ENCODE measurements at places on chromosomes 16 and 17.

DNA sequence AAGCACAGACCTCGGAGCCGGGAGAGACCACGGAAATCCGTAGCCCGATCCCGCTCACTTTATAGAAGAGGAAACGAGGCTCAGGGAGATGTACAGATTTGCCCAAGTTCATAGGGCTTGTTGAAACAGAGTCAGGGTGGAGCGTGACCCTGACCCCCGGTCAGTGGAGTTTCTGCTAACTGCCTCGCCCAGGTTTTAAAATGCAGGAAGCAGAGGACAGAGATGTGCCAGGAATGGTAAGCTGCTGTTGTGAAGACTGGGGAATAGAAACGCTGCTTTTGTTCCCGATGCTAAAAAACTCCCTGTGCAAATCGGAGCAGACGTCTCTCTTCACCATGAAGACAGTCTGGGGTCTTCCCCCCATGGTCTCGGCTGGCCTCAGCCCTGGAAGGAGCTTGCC lies 403.0 kb downstream of the SEC14L1 start:
- no peak for DNase-seq

GRCh38 chr17:45370949-45371413 lies 54.2 kb upstream of the MAP3K14 start:
- no peak for DNase-seq

GRCh38 chr16:69711115-69711740 lies 15.1 kb downstream of the NQO1 start:
- DNase-seq = no peak

DNA sequence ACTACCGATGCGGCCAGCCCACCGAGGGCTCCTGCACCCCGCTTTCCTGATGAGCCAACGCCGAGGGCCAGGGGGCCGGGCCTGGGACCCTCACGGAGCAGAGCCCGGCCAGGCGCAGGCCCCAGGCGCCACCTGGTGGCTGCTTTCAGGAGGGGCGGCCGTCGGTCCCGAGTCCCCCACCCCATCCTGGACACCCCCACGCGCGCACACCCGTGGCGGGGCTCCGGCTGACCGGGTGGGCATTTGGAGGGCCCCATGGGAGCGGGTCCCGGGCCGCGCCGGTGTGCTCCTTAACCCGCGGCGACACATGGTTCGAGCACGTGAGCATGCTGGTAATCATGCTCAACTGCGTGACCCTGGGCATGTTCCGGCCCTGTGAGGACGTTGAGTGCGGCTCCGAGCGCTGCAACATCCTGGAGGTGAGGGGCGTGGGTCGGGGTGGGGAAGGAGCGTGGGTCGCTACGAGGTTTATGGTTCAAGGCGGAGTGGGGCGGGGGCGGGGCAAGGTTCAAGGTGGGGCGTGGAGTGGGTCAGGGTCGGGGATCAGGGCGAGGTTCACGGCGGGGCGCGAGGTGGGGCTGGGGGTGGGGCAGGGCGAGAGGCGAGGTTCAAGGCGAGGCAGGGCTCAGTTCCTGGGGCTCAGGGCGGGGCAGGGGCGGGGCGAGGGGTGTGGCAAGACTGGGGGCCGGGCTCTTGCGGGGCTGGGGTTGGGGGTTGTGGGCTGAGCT lies 30.2 kb downstream of the TPSG1 start:
- DNase-seq = peak; percentile 24

DNA sequence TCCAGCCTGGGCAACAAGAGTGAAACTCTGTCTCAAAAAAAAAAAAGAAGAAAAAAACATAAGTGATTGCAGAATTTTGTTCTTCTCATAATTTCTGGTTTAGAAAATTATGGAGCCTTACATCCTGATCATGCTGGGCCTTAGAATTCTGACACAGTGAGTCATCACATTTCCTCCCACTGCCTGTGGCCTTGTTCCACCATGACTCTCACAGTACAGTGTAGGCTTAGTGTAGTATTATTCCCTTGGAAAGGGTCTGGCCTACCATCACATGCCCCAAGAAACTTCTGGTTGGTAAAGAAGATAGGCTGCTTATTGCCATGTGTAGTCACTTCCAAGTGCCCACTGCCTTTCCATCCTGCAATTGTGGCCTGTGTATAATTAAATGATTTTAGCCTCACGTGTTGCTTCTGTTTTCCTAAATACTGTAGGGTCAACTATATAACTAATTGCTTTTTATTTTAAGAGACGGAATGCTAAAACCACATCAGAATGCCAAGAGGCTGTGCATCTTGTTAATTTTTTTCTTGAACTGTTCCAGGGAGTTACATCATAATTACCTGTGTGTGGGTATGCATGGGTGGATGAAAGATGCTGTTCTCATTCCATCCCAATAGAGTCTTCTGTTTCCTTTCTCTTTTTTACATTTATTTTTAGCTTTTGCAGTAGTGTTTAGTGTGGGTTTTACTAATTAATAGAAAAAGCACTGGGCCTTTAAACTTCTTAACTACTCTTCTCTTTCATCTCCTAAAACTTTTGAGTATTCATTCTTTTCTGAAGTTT lies 25.9 kb downstream of the OGFOD1 start:
- peak; percentile 5 for DNase-seq

- no peak for DNase-seq
These were observed 56.4 kb downstream of the ABR start for GRCh38 chr17:1123393-1123831.

- DNase-seq = peak; percentile 55
These were observed at the start of gene LGALS9 for GRCh38 chr17:27630607-27631410. Gene LGALS9 (plus strand): TSS chr17:27631188. CDS start chr17:27631266, 78 bp downstream.

DNA sequence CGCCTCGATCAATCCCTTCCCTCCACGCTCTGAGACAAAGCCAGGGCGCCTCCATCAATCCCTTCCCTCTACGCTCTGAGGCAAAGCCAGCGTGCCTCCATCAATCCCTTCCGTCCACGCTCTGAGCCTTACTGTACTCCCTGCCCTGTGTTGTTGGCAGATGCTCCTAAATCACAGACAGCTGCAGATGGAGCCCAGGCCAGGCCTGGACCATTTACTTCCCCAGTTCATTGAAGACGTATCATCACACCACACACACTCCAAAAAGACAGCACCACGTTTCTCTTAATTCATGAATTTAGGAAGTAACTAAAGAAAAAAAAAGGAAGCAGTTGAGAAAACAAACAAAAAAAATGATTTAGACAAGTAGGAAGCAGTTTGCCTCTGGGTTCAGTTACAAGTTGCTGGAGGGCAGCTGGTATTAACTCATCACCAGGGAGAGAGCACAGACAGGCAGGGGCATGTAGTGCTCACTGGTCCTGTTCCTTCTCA lies 7.4 kb upstream of the CD300LD start:
- no peak for DNase-seq
